ENCODE measurements at places on chromosomes 11 and 22. TPM values are rescaled to one million over a fixed set of nuclear protein-coding genes. Genes with fewer than 3 reads are reported as not detected.

ALG8 gene
- 42.8 TPM for total RNA-seq

SHANK3 gene
- total RNA-seq, result not detected

GRCh38 chr11:120710354-120711131 is 199.0 kb downstream of the GRIK4 start:
- H3K27ac ChIP-seq, result no peak overlapping the region
- DNase-seq, result no peak
- H3K27me3 ChIP-seq, result peaks cover 3% of the 10 kb centered on the region
- H3K36me3 ChIP-seq, result no peaks in the 10 kb centered on the region
- H3K4me3 ChIP-seq, result no peak overlapping the region

DNA sequence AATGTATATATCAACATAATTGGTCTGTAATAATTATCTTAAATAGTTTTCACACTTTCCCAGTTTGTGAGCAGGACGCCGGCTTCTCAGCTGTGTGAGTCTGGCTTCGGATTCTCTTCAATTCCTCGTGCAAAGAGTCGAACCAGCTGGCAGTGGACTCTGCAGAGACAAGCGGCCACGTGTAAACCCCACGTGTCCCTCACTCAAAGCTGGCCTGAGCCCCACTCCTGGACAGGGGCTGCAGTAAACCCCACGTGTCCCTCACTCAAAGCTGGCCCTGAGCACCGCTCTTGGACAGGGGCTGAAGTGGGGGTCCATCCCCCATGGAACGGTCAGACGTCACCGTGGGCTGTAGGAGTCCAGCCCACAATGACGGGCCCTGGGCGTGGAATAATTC is 51.0 kb downstream of the CERK start:
- no peak overlapping the region for H3K4me3 ChIP-seq
- H3K36me3 ChIP-seq, result peaks cover 53% of the 10 kb centered on the region
- H3K4me1 ChIP-seq, result peaks cover 35% of the 10 kb centered on the region
- H3K27me3 ChIP-seq, result no peaks in the 10 kb centered on the region
- H3K27ac ChIP-seq, result no peak overlapping the region

- H3K27me3 ChIP-seq, result no peaks in the 10 kb centered on the region
- no peak for DNase-seq
- peak overlapping the region; percentile 93 for H3K27ac ChIP-seq
- H3K36me3 ChIP-seq, result peaks cover 29% of the 10 kb centered on the region
- peaks cover 25% of the 10 kb centered on the region for H3K4me1 ChIP-seq
Observed at GRCh38 chr11:111766834-111767142, 599 bp upstream of the PPP2R1B start.

GRCh38 chr11:82043316-82043715 is 690.3 kb downstream of the FAM181B start:
- H3K27me3 ChIP-seq, result peaks cover under 1% of the 10 kb centered on the region
- no peaks in the 10 kb centered on the region for H3K36me3 ChIP-seq
- no peak overlapping the region for H3K27ac ChIP-seq
- H3K4me3 ChIP-seq, result no peak overlapping the region
- no peak for DNase-seq
- no peaks in the 10 kb centered on the region for H3K4me1 ChIP-seq

GRCh38 chr11:43931717-43932039 is 10.8 kb upstream of the C11orf96 start:
- H3K36me3 ChIP-seq, result no peaks in the 10 kb centered on the region
- peaks cover 4% of the 10 kb centered on the region for H3K27me3 ChIP-seq
- H3K4me3 ChIP-seq, result no peak overlapping the region
- no peak for DNase-seq
- no peak overlapping the region for H3K27ac ChIP-seq

GRCh38 chr11:69888483-69889181 is 69.4 kb upstream of the FGF3 start:
- H3K27ac ChIP-seq, result no peak overlapping the region
- H3K36me3 ChIP-seq, result no peaks in the 10 kb centered on the region
- H3K4me3 ChIP-seq, result no peak overlapping the region
- peaks cover 21% of the 10 kb centered on the region for H3K27me3 ChIP-seq
- DNase-seq, result peak; percentile 35

All from activated B cell treated with CpG ODN at 0.5 μM for 24 hours (primary cell).